ENCODE measurements at places on chromosomes 12 and 14. TPM values are rescaled to one million over a fixed set of nuclear protein-coding genes. Genes with fewer than 3 reads are reported as not detected.

The SELPLG gene
- 163 TPM for total RNA-seq

The WNT1 gene
- total RNA-seq = 2.0 TPM

The HVCN1 gene
- total RNA-seq = 21.0 TPM

GRCh38 chr12:81207173-81207572, 129.3 kb downstream of the ACSS3 start:
- no peak for DNase-seq

- no peak for DNase-seq
Measured at GRCh38 chr14:35412272-35413056, 7.9 kb upstream of the NFKBIA start.

- no peak for DNase-seq
Measured at GRCh38 chr12:15839041-15839440, 43.1 kb upstream of the STRAP start.

The GALNT8 gene
- 0.33 TPM for total RNA-seq

The TMEM117 gene
- 0.58 TPM for total RNA-seq

- no peak for DNase-seq
Measured at GRCh38 chr12:53748072-53748840, 3.5 kb downstream of the CISTR start.

DNA sequence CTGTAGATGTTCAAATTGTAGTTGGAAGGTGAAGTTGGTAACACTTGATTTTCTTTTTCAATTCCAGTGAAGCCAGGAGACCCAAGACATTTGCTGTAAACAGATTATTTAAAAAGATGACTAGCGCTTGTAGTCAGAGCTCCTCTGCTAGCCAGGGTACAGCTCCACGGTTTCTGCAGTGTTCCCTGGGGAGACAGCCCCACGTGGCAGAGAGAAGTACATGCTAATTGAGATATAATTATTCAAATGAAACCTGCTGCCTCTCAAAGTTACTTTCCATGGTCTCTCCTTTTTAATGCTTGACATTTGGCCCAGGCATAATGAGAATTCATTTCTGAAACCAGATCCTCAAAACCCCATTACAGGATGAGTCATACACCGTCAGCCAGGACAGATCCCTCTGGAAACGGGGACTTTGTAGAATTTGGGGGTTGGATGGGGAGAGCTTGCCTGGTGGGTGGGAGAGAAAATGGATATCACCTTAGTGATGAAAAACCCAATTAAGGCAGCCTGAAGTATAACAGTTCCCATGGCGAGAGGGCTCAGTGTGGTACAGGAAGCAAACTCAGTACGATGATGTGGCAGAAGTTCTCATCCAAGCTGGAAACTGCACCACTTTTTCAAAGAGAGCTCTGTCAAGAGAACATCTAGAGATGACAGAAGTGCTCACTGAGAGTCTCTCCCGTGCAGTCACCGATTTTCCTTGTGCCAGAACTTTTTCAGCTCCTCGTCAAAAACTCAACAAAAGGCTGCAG, 637.7 kb upstream of the TMEM132C start:
- no peak for DNase-seq

- DNase-seq = peak; percentile 31
Measured at GRCh38 chr14:56808383-56809269, 1.7 kb downstream of the OTX2 start.

The CELA1 gene
- total RNA-seq = not detected

The FAM181A gene
- total RNA-seq = not detected

- DNase-seq = no peak
Measured at GRCh38 chr12:108570743-108571608, 8.6 kb downstream of the ISCU start.

- no peak for DNase-seq
Measured at GRCh38 chr12:92992041-92992440, 62.9 kb upstream of the EEA1 start.

The CHST11 gene
- 64.9 TPM for total RNA-seq

GRCh38 chr14:23352506-23353432, at the start of gene SLC22A17:
TSS of gene SLC22A17 (minus strand) at chr14:23352887.
- peak; percentile 58 for DNase-seq

- no peak for DNase-seq
Measured at GRCh38 chr12:93113317-93114006, 184.4 kb upstream of the EEA1 start.

DNA sequence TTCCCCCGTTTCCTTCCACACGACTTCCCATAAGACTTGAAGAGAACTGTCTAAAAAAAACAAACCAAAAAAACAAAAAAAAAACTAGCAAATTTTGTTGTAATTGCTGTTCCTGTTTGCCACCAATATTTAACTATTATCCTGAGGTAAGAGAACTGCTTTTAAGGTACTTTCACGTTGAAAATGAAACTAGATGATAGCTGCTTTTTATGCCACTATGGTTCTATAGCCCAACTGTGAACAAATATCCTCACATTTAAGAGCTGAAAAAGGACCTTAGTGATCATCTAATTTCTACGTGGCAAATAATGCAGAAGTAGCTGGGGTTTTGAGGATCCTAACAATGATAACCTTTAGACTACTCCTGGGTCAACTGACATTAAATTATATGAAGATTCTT, 98.6 kb downstream of the TAOK3 start:
- no peak for DNase-seq

The PYGL gene
- 0.72 TPM for total RNA-seq

The TNFAIP2 gene
- 3.0 TPM for total RNA-seq

DNA sequence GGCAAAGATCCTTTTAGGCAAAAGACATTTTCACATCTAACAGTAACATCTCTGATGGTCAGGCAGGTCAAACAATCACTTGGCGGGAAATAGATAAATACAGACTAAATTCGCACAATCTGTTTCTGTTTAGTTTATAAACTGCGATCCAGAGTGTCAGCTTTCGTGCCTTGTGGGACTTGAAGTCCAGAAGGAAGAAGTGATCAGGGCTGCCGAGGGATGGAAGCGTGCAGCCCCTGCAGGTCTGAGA, 245 bp upstream of the BRMS1L start:
- no peak for DNase-seq

GRCh38 chr14:35319509-35319908, 27.3 kb downstream of the PSMA6 start:
- no peak for DNase-seq

The SYNDIG1L gene
- not detected for total RNA-seq

DNA sequence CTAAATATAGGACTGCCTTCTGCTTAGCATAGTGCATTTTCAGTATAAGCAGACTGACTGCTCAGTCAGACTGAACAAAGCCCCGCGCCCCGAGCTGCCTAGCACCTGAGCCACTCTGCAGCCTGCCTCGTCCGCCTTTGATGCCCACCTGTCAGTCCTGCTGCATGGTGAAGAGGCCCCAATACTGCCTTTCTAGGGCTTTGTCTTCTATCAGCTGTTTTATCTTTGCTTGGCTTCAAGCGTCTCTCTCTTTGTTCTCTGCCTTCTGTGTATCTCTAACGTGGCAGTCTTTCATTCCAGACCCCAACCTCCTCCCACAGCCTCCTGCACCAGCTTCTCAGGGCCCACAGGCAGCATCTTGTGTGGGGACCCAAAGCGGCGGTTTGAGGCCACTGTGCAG, 1001.0 kb downstream of the VRK1 start:
- no peak for DNase-seq

The MOAP1 gene
- 31.6 TPM for total RNA-seq

The MRPL42 gene
- 50.2 TPM for total RNA-seq

GRCh38 chr12:74538491-74539258, 1.0 kb downstream of the ATXN7L3B start:
- DNase-seq = peak; percentile 44

The SYT10 gene
- total RNA-seq = not detected

- DNase-seq = no peak
Measured at GRCh38 chr12:95277139-95277538, 59.5 kb downstream of the VEZT start.

- DNase-seq = no peak
Measured at GRCh38 chr12:29316752-29317151, 64.2 kb downstream of the ERGIC2 start.

DNA sequence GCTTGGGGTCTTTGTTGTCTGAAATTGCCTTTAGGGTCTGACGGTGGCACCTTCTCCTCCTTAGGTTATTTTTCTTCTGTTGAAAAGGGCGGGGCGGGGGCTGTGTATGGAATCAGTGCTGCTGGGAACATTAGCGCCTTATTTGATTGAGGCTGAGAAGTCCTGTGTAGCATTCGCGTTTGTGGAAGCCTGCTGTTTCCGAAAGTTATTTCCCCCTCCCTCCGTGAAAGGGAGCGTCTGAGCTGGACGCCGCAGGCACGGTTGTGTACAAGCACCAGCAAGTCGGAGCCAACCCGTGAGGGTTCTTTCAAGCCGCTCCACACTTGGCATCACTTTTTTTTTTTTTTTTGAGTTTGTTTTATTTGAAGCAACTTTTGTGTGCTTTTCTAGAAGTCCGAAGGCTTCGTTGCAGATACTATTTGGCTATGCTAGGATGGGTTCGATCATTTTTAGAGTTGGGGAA, 1.1 kb downstream of the SYNE2 start:
- DNase-seq = peak; percentile 62

DNA sequence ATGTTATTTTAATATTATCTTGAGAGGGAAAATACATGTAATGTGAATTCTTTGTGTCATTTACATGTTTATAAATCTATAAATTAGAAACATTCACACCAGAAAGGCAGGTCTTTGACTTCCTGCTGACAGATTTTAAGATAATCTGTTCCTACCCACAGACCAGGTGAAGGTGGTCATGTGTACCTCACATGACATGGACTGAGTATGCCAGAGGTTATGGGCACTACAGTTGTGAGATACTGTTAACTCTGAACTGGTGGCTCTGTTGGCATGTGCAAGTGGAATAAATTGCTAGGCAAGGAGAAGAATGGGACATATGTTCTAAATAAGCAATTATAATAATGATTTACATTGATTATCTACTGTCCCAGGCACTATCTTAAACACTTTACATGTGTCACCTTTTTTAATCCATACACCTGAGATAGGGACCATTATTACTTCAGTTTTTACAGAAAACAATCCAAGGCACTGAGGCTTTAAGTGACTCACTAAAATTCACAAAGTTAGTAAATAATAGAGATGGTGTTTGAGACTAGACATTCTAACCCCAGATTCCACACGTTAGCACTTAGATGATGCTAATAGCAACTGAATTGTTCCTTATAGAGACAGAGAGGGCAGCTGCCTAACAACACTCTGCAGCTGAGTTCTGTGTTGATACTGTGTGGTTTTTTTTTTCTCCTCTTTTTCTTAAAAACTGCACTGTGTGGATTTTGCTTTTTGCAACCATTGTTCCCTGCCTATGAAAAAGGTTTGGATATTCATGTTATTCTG, 23.8 kb downstream of the SLC16A7 start:
- no peak for DNase-seq

The CACNA1C gene
- 0.11 TPM for total RNA-seq

GRCh38 chr12:110649341-110649847, 35.5 kb downstream of the TCTN1 start:
- no peak for DNase-seq

The MANSC4 gene
- total RNA-seq = not detected

- no peak for DNase-seq
Measured at GRCh38 chr12:89960607-89961394, 252.2 kb upstream of the ATP2B1 start.
